ENCODE measurements at places on chromosomes 1 and 21. TPM values are rescaled to one million over a fixed set of nuclear protein-coding genes. Genes with fewer than 3 reads are reported as not detected.

- DNase-seq, result no peak
Observed at GRCh38 chr1:234680331-234680904, 70.4 kb upstream of the IRF2BP2 start.

- DNase-seq, result no peak
Observed at GRCh38 chr1:6141592-6141991, 38.5 kb downstream of the CHD5 start.

- DNase-seq, result no peak
Observed at GRCh38 chr1:245377854-245378253, 223.1 kb downstream of the KIF26B start.

DNA sequence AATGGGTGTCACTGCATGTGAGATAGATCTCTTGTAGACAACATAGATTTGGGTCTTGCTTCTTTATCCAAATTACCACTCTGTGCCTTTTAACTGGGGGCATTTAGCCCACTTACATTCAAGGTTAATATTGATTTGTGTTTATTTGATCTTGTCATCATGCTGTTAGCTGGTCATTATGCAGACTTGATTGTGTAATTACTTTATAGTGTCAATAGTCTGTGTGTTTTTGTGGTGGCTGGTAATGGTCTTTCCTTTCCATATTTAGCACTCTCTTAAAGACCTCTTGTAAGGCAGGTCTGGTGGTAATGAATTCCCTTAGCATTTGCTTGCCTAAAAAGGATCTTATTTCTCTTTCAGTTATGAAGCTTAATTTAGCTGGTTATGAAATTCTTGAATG, 29.6 kb downstream of the ZNF691 start:
- no peak for DNase-seq

- no peak for DNase-seq
Observed at GRCh38 chr1:45607404-45608074, 16.3 kb downstream of the CCDC17 start.

DNA sequence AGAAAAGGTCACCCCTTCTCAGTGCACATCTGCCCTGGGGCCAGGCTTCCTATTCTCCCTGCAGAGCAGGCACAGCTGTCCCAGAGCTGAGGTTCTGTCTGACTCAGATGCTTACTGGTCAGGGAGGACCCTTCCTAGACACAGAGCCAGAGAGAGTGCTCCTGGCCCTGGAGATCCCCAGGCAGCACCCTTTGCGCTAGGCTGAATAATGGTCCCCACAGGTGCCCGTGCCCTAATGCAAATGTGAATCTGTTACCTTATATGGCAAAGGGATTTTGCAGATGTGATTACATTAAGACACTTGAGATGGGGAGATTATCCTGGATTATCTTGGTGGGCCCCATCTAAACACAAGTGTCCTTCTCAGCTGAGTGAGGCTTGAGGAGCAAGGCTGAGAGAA, 2.6 kb upstream of the TNNI1 start:
- no peak for DNase-seq

DNA sequence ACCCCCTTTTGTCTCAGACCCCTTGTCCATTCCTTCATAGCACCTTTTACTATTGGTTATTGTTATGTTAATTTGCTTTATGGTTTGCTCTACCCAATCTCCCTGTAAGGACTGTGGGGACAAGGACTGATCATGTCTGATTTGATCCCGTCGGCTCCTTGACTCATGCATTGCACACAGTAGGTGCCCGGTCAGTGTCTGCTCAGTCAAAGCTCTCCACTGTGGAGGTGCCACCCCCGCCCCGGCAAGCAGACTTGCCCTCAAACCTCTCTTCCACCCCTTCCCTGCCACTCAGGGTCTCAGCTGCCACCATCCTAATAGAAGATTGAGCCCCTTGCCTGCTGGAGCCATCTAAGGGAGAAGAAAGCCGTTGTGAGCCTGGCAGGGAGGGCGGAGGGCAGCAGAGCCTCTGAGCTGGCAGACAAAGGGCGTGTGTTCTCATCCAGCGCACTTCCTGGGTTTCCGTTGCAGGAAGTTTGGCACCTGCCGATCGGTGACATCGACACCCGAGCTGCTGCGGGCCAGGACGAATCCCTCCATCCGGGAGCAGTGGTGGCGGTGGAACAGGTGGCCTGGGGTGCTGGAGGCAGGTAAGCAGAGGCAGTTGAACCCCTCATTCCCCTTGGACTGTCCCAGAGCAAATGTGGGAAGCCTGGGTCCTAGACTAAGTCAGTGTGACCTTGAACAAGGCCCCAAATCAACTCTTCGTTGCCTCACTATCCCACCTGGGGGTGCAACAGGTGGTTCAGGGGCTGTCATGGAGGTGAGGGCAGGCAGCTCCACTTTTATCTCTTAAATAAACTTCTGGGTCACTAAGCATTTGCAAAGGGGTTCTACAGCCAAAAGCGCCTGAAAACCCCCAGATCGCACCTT, 2.2 kb upstream of the FBLIM1 start:
- no peak for DNase-seq

Gene PGLYRP4
- total RNA-seq, result not detected

Gene ACTL8
- not detected for total RNA-seq

GRCh38 chr21:40689840-40690360, 157.1 kb downstream of the DSCAM start:
- no peak for DNase-seq

- no peak for DNase-seq
Observed at GRCh38 chr1:46526013-46526690, 25.3 kb downstream of the KNCN start.

Gene TNFSF4
- total RNA-seq, result 4.0 TPM

DNA sequence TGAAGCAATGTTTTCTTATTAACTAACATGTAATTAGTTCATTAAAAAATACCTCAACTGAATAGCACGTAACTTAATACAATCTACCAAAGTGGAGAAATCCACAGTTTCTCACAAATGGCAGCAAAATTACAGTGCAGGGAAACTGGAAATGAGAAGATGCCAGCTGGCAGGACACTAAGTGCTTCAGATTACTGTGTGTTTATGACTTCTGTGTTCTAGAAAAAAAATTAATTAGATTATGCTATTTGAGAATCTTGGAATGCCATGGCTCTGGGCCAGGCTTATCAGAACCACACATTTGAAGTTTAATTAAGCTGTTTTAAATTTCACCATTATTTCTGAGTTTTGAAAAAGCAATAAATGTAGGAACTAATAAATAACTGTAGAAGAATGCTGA, 357.6 kb downstream of the TGFB2 start:
- DNase-seq, result no peak

- no peak for DNase-seq
Observed at GRCh38 chr1:109617291-109617801, 2.1 kb downstream of the GNAT2 start.

DNA sequence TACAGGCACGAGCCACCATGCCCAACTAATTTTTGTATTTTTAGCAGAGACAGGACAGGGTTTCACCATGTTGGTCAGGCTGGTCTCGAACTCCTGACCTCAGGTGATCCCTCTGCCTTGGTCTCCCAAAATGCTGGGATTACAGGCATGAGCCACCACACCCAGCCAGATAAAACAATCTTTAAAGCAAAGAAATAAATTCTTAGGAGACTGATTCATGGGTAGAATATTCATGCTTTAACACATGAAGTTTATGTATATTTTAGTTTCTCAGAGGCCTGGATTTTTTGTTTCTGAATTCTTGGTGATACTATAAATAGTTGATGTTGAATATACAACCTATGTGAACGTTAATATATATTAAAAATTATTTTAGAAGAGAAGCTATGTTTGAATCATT, 127.4 kb upstream of the KIAA1614 start:
- no peak for DNase-seq

Gene NENF
- total RNA-seq, result 30.0 TPM

- DNase-seq, result no peak
Observed at GRCh38 chr1:57088653-57089052, 122.8 kb upstream of the C8B start.

DNA sequence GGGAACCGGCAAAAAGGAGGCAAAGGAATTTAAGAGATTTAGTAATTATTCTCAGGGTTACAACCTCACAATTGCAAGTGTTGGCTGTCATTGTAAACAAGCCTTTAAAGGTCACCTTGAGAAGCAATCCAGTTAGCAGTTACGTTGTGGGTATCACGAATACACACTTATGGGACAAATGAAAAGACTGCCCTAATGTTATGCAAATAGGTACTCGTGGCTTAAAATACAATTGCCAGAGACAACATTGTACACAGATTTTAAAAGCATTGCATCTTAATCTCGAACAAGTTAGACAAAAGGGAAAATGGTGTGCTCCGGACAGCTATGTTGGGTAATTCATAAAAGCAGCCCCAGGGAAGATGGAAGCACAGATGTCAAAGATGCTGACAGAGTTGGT, 120.5 kb upstream of the ZC3H12A start:
- no peak for DNase-seq

Gene LYPD8
- not detected for total RNA-seq

GRCh38 chr1:50983219-50983802, 13.3 kb downstream of the CDKN2C start:
- no peak for DNase-seq

GRCh38 chr1:40143891-40144575, 17.2 kb upstream of the RLF start:
- DNase-seq, result peak; percentile 37

GRCh38 chr1:209008586-209008985, 574.9 kb upstream of the CAMK1G start:
- no peak for DNase-seq

DNA sequence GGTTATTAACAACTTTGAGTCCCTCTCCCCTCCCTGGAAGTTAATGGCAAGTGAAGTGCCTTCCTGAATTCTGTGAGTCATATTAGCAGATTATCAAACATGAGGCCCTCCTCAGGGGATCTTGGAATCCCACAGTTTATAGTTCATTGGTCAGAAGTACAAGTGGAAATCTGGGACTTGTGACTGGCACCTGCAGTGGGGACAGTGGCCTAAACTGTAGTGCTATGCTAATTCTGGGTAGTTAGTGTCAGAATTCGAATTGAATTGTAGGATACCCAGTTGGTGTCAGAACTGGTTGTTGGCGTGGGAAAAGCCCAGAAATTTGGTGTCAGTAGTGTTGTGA, 26.2 kb downstream of the ZYG11B start:
- no peak for DNase-seq

DNA sequence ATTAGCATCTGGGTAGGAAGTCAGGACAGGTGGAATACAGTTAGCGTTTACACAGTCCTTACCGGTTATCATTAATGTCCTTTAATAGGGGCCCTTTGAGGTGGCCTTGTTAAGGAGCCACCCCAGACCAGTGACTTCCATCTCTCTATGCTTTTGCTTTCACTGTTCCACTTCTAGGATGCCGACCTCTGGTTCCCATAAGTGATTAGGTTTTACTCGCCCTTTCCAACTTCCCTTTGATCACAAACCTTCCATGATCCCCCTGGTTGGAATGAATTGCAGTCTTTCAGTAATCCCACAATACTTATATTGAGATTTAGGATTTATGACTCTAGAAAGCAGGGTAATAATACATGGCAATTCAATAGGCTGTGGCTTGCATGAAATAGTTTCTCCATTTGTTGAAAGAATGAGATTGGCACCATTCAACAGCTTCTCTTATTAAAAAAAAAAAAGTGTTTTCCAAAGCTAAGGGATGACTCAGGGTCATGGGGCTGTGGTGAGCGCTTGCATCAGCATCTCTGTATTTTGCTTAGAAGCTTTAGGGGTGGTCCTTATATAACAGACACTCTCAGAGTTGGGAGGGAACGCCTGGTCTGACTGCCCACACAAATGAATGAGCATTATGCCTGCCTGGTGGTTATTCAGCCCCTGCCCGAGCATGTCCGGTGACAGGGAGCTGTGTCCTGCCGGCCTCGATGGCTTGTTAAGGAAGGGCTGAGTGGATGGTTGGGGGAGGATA, 110.5 kb downstream of the CNIH3 start:
- DNase-seq, result no peak

Gene LCE3A
- total RNA-seq, result not detected

Gene TARBP1
- 42.9 TPM for total RNA-seq

GRCh38 chr1:174999936-175000696, at the start of gene CACYBP:
Gene CACYBP, plus strand, starts transcription at chr1:174999947. Its CDS starts 234 bp downstream, at chr1:175000181.
- no peak for DNase-seq

Gene B3GALT2
- 7.1 TPM for total RNA-seq

- no peak for DNase-seq
Observed at GRCh38 chr1:44348061-44348485, 7.0 kb downstream of the ERI3 start.

- DNase-seq, result no peak
Observed at GRCh38 chr21:28770867-28771661, 221.6 kb downstream of the LTN1 start.

DNA sequence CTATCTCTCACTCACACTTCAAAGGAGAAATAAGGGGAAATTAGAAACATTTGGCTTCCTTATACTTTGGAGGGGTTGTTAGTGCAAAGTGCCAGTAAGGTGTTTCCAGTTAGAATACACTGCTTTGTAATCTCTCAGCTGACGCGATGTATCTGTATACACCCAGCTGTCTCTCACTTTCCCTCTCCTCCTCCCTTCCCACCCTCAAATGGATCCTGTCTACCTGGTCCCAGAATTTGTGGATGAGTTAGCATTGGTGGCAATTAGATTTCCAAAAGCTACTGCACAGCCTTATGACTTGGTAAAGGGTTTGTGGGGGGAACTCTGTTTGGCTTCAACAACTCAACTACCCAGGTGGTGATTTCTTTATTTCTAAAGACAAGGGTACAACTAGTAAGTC, 10.5 kb downstream of the ATP1B1 start:
- DNase-seq, result no peak

DNA sequence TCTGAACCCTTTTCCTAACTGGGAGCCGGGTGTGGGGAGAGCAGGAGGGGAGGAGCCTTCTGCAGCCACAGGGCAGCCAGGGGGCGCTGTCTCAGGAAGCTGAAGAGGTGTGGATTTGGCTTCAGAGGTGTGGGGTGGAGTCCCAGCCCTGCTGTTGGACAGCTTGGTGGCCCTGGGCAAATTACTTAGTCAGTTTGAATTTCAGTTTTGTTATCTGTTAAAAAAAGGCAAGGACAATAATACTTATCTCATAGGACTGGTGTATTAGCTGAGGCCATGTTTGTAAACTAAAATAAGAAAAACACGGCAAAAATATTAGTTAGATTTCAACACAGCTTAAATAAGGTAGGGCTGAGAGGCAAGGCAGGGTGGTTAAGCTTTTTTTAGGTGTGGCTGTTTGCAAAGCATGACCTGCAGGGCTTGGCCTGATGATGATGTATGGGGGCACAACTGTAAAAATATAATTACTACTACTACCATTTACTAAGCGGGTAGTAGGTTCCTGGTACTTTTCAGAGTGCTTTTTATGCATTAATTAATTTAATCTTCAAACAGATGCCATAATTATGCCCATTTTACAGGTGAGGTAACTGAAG, 111.8 kb downstream of the PLXNA2 start:
- DNase-seq, result peak; percentile 72

GRCh38 chr1:182885591-182885990, 46.4 kb downstream of the DHX9 start:
- no peak for DNase-seq

All from activated naive CD8-positive, alpha-beta T cell treated with anti-CD3 and anti-CD28 coated beads, Interleukin-2, amount 10 ng/mL, durations not matched to agents 7 days and 5 days (primary cell).